NCI-H1105 (cell line): ENCODE measurements at places on chromosomes 1 and 21.

DNA sequence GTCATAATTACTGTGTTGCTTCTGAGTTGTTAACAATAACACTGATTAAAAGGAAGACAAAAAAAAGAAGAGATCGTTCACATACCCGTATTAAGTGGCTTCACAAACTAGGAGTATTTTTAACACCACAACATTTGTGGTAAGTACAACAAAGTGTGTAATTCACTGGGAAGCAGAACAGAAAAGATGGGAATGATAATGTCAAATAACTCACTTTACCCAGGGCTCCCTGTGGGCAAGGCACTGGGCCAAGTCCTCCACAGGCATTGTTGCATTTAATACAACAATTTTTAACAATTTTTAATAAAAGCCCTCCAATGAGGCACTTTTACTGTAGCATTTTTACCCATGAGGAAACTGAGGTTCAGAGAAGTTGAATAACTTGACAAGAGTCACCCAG is 385.0 kb upstream of the ST6GALNAC5 start:
- DNase-seq, result no peak

GRCh38 chr1:42784946-42785693 is at the start of gene TMEM269:
TSS of gene TMEM269 (plus strand) at chr1:42784991. CDS start at chr1:42789894, 4,903 bp downstream.
- DNase-seq, result no peak

GRCh38 chr1:94503153-94503552 is 38.4 kb downstream of the F3 start:
- DNase-seq, result no peak

DNA sequence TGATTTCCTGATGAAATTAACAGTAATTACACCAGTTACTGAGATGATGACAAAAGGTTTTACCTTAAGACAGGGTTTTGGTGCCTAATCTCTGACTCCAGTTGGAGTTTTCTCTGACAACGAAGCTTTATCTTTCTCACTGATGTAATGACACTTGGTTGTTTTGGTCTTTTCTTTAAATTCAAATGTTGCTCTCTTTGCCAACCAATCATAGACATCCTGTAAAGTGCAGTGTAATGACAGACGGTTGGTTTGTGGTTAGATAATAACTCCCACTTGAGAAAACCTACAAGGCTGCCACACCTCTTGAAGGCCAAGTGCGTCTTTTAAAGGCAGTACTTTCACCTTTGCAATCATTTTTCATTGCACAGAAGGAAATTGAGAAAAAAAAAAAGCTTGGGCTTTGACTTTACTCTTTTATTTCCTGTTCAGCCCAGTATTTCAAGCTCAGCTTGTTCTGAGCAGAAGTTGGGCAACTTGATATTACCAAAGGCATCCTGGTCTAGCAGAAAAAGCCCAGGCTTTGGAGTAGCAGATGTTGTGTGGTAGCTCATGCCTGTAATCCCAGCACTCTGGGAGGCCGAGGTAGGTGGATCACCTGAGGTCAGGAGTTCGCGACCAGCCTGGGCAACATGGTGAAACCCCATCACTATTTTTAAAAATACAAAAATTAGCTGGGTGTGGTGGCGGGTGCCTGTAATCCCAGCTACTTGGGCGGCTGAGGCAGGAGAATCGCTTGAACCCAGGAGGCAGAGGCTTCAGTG is 14.9 kb downstream of the PDIK1L start:
- DNase-seq, result peak; percentile 73

GRCh38 chr1:204025917-204026707 is 46.8 kb upstream of the SOX13 start:
- DNase-seq, result no peak

- no peak for DNase-seq
Observed at GRCh38 chr1:154446292-154446691, 41.1 kb downstream of the IL6R start.

DNA sequence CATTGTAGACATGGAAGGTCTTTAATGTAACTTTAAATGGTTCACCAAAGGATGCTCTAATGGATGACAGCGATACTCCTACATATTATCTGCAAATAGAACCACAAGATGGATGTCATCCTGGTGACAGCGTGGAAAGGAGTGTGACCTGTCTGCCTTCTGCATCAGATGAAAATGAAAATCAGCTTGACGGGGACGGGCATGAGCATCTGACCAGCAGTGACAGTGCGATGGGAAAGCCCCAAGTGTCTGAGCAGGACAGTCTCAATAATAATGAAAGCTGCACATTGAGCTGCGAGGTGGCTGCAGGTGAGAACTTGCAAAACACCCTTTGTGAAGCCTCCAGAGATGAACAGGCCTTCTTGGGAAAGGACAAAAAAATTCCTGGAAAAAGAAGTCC is 25.2 kb downstream of the CNST start:
- no peak for DNase-seq

DNA sequence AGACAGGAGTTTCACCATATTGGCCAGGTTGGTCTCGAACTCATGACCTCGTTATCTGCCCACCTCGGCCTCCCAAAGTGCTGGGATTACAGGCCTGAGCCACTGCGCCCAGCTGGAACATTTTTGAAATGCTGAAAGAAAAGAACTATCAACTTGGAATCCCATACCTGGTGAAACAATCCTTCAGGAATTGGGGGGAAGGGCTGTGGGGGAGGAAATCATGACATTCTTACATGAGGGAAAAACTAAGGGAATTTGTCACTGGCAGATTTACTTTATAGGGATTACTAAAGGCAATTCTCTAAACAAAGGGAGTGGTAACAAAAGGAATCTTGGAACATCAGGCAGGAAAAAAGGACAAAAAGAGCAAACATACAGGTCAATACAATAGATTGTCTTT is 25.8 kb downstream of the NDUFS5 start:
- no peak for DNase-seq

DNA sequence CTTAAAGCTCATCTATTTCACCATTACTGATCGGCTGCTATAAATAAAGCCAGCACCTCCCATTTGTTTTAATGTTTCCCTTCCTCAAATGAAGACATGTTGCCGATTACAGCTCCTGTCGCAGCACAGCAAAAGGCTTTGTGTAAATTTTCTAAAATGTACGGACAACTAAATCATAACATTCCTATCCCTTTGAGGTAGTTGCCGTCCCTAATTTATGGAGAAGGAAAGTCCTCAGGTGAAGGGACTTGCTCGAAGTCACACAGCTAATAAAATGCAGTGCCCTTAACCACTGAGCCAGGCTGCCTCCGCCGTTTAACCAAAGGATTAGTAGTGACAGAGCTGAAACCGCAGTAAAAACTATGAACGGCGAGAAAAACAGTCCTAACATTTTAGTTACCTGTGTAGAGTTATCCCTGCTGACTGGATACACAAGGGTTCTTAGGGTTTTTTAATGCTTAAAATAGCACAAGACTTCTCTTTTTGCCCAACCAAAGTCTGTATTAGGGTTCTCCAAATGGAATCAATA is 871 bp downstream of the PINK1 start:
- DNase-seq, result no peak

DNA sequence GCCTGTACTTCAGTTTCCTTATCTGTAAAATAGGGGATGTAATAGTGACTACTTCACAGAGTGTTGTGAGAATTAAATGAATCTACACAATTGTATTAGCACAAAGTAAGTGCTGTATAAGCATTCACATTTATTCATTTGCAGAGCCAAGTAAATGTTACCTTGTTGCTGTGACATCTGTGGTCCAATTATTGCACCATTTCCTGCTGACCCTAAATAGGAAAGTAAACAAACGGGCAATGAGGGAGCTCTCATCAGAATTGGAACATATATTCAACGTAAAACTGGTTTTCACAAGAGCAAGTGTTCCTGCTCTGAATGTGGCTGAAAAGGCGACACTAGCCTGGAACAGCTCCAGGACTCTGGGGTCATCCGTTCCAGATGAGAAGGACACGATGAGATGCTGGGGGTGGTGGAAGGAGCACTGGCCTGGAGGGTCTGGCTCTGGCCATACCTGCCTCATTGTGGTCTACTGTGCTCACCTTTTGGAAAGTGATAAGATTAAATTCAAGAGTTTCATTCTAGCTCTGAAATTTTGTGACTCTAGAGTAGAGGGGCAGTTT is 34.5 kb downstream of the PROX1 start:
- DNase-seq, result no peak

DNA sequence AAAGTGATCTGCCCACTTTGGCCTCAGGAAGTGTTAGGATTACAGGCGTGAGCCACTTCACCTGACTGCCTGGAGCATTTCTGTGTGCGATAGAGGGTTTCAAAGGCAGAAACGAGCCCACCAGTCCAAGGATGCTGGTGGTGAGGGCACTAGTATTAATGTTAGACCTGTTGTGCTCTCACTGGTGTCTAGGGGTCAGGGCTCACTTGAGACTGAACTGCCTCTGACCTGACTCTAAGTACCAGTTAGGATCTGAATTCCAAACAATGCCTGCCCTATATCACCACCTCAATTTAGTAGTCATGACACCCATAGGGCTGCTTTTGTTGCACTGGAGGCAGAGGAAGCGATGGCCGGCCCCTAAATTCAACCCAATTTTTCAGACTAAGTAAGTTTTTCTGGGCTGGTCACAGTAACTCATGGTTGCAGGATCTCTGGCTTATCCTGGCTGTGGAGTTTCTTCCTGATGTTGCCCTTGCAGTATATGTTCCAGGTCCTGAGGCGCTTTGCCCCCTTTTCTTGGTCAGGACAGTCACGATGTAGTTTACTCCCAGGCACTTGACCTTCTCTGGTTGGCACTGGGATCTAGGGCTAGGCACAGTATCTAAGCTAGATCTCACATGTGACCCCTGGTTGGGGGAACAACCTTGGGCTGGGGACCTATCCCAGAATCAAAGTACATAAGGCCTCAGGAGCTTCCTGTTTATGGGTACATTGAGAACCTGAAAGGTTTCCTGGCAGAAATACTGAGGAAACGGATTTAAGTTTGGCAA is 4.5 kb downstream of the CCDC17 start:
- no peak for DNase-seq

- no peak for DNase-seq
Observed at GRCh38 chr1:167272369-167272957, 51.8 kb downstream of the POU2F1 start.

- DNase-seq, result no peak
Observed at GRCh38 chr1:206508956-206509355, 1.6 kb downstream of the RASSF5 start.

DNA sequence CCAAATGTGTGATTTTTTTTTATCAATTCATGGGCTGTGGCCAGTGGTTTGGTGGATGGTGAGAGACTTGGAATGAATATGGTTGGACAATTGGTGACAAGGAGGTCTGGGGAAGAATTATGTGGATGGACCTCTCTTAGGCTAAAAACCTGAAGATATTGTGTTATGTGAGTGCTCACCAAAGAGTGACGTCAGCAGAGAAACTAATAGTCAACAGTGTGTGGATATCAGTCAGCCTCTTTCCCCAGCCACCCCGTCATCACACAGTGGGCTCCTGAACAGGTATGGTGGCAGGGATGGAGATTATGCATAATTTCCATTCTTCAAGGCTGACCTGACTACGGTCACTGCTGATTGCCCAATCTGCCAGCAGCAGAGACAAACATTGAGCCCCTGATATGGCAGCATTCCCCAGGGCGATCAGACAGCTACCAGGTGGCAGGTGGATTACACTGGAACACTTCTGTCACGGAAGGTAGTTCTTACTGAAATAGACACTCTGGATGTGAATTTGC is 9.2 kb upstream of the OR2G2 start:
- DNase-seq, result no peak

- DNase-seq, result no peak
Observed at GRCh38 chr21:29313662-29314408, 15.1 kb downstream of the BACH1 start.

- DNase-seq, result no peak
Observed at GRCh38 chr1:184465489-184466146, 78.8 kb downstream of the C1orf21 start.

GRCh38 chr1:225739542-225740107 is 38.0 kb upstream of the SRP9 start:
- DNase-seq, result no peak

GRCh38 chr1:9078015-9078751 is 8.7 kb upstream of the SLC2A5 start:
- DNase-seq, result no peak

DNA sequence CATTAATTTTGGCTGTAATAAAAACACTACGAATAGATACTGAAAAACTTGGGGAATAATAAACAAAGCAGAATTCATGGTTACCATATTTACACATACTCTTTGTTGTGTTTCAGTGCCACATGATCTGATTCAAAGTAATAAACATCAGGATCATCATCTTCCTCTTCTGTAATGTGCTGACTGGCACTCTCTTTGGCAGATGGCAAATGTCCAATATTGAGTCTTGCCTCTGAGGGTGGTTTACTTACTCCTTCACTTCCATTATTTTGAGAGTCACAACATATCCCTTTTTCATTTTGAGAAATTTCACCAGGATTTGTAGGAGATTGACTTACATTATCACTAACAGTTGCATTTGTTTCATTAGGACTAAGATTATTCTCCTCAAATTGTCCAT is 50.7 kb downstream of the ZZZ3 start:
- DNase-seq, result no peak

DNA sequence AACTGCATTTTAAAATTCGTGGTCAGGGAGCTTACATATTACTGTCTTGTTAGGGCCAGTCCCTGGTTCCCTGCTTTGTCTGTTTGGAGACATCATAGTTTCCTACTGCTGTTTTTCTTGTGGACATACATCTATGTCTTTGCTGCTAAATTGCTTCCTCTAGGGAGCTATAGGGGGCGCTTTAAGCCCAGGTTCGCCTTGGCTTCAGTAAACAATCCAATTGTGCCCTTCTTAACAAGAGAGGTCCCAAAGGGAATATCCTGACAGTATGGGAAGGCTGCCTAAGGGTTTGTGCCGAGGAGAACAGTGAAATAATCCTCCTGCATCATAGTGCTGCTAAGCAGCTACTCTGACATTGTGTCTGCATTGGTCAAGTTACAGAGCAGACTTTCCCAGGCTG is 112.5 kb downstream of the USH2A start:
- DNase-seq, result peak; percentile 26

DNA sequence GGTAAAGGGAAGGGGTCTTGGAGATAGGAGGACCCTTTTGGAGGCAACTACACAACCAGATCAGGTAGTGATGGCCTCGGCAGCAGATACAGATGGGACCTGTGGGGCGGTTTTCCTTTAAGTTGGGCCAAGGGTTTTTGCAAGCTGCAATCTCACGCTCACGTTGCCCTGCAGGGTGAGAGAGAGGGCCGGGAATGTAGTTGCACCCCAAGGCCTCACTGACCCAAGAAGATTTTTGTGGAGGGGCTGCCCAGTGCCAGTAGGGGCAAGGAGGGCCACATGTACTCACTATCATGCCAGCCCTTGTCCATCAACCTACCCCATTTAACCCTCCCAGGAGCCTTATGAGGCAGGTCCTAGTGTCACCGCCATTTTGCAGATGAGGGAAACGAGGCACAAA is 57.7 kb upstream of the SELENON start:
- DNase-seq, result no peak

DNA sequence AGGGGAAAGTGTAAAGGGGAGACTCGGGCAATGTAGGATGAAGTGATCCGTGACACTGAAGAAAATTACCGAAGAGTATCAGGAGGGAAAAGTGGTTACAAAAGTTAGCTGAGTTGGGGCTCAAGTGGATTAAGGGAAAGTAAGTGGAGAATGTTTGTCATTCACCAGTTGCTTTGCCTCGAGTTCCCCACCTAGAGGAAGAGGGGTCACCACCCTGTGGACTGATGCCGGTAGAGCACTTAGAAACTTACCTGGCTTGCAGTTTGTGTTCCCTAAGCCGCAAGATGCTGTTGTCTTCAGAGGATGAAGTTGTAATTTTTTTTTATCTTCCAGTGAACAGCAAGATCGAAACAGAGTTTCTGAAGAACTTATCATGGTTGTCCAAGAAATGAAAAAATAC is 1.0 kb downstream of the PER3 start:
- DNase-seq, result no peak
